ENCODE measurements at places on chromosomes 5 and 9.

- no peak overlapping the region for H3K27ac ChIP-seq
- H3K4me3 ChIP-seq, result no peak overlapping the region
- no peaks in the 10 kb centered on the region for H3K36me3 ChIP-seq
- no peaks in the 10 kb centered on the region for H3K4me1 ChIP-seq
- no peaks in the 10 kb centered on the region for H3K27me3 ChIP-seq
These were observed 46.1 kb upstream of the ZBED3 start for GRCh38 chr5:77133061-77133758.

DNA sequence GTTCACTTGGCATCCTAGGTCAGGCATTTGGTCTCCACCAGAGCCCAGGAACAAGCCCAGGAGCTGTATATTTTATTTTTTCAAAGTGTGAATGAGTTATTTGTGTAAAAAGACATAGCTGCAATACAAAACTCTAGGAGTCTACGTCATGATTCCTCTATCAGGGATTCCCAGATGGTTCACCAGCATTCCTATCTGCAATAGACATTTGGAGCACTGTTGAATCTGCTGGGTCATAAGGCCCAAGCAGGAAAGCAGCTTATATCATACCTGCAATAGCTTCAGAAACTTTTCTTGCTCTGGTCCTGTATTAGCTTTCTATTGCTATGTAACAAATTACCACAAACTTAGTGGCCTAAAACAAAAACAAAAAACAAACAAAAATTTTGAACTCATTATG, 16.7 kb upstream of the DELE1 start:
- H3K4me1 ChIP-seq, result no peaks in the 10 kb centered on the region
- no peak overlapping the region for H3K27ac ChIP-seq
- peaks cover 1% of the 10 kb centered on the region for H3K27me3 ChIP-seq
- H3K4me3 ChIP-seq, result no peak overlapping the region
- H3K36me3 ChIP-seq, result no peaks in the 10 kb centered on the region

GRCh38 chr9:128643519-128644300, 12.9 kb downstream of the DYNC2I2 start:
- H3K4me3 ChIP-seq, result no peak overlapping the region
- H3K36me3 ChIP-seq, result no peaks in the 10 kb centered on the region
- no peaks in the 10 kb centered on the region for H3K4me1 ChIP-seq
- H3K27ac ChIP-seq, result no peak overlapping the region

- H3K4me1 ChIP-seq, result no peaks in the 10 kb centered on the region
- H3K27ac ChIP-seq, result no peak overlapping the region
- no peak for DNase-seq
- H3K27me3 ChIP-seq, result no peaks in the 10 kb centered on the region
These were observed 3.0 kb downstream of the RLN1 start for GRCh38 chr9:5336688-5337087.

Measured in aorta (tissue), 5 donors.